ENCODE measurements at places on chromosomes 13 and 19.

- DNase-seq: no peak
Observed at GRCh38 chr13:44368062-44368591, 5.5 kb upstream of the SERP2 start.

DNA sequence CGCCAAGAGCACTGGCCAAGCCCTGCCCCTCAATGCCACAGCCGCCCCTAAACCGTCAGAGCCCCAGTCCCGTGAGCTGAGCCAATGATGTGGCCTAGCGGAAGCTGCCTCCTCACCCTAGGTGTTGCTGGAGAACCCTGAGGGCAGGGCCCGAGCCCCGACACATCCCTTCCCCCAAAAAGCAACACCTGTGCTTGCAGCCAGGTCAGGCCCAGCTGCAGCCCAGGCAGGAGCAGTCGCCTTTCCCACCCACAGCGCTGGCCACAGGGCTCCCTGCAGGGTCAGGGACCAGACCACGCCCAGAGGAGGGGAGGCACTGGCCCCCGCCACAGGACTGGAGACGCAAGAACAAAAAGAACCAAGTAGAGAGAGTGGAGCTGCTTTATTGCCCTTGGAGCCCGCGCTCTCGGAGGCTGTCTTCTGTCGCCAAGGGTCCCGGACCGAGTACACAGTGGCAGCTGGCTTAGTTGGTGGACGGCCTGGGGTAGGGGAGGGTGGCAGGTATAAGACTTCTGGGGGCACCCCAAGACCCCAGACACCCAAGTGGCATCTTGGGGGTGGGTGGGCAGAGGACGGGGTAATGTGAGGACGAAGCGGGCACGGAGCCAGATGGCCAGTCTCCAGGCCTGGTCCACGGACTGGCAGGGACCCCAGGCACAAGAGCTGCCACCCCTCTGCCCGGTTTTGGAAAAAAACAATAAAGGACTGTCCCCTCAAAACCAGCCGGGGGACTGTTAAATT is 3.3 kb downstream of the P2RY11 start:
- DNase-seq: no peak

DNA sequence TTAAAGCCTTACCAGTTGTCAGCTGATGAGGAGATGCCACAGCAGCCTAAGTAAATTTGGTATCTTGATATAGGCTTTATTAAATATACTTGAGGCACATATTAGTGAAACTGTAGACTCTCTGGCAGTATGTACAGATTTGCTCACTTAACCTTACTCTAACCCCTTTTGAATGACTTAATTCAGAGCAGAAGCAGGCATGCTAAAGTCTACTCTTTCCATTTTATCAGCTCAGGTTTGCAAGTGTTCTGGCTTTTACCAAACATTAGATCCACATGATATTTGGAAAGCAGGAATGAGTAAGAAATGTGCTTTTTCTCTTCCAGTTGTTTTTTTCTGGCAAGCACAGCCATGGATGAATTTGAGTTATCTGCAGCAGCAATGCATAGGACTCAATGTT is 541.0 kb upstream of the PCDH9 start:
- no peak for DNase-seq

DNA sequence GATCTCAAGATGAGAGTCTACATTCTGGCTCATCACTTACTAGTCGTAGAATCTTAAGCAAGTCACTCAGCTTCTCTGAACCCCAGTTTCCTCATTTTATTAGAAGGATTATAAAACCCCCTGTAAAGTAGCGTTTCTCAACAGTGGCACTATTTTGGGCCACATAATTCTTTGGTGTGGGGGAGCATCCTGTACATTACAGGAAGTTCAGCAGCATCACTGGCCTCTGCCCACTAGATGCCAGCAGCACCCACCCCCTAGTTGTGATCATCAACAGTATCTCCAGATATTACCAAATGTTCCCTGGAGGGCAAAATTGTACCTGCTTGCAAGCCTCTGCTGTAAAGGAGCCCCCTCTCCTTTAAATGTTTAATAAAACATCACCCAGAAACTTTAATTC is 22.6 kb downstream of the STARD13 start:
- DNase-seq: no peak

- DNase-seq: no peak
Observed at GRCh38 chr19:15452111-15453047, 2.6 kb upstream of the WIZ start.

- DNase-seq: no peak
Observed at GRCh38 chr19:3710265-3710812, 2.2 kb downstream of the TJP3 start.

GRCh38 chr13:46615888-46616531 is 63.0 kb downstream of the LRCH1 start:
- no peak for DNase-seq
